ENCODE measurements at places on chromosomes 13 and 19.

DNA sequence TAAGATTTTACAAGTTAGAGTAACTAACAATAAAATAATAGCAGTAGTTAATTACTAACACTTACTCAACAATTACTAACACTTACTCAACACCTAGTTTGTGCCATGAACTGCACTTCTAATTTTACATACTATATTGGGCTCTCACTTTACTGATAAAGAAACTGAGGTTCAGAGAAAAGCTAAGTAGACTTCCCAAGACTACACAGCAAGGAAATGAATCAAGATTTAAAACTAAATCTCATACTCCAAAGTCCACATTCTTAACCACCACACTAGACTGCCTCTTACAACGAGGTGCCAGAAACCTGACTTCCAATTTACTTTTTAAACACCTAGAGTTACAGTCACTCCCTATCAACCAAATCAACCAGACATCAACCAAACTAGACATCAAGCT lies 25.1 kb downstream of the RBM26 start:
- no peak for DNase-seq

GRCh38 chr19:656751-657559 lies 6.1 kb downstream of the RNF126 start:
- no peak for DNase-seq

- DNase-seq: no peak
Observed at GRCh38 chr13:112441226-112441625, 65.1 kb downstream of the SPACA7 start.

DNA sequence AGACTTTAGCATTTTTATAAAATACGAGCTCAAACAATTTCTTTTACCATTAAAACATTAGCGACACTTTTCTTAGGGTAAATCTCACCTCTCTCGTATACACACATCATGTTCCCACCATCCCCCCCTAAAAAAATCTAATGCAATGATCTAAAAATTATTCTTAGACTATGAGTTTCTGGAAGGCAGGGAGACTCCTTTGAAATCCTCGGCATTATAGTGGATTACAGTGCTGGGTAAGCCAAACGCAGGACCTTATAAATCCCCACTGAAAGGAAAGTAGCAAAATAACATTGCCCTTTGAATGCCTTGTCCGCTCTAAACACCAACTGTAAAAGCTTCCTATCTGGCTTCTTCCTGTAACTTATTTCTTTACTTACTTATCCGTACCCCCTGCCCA lies 35.0 kb downstream of the NUFIP1 start:
- no peak for DNase-seq

GRCh38 chr13:76974618-76974975 lies 17.3 kb upstream of the CLN5 start:
- no peak for DNase-seq

GRCh38 chr19:17346109-17346671 lies 8.8 kb downstream of the GTPBP3 start:
- peak; percentile 84 for DNase-seq

GRCh38 chr13:34767778-34768177 lies 174.3 kb upstream of the NBEA start:
- no peak for DNase-seq

DNA sequence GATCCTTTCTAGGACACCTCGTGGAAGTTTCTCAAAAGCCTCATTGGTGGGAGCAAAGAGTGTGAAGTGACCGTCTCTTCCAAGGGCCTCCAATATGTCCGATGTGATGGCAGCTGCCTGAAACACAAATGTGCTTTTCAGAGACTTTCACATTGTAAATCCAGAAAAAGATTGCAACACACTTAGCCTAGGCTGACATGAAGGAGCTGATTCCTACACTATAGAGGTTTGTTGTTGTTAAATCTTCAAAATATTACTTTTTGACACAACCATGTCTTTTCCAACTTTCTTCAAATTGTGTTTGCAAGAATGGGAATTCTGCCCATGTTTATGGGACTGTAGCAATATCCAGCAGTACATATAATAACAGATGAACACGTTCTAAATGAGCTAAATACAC lies 12.4 kb downstream of the POSTN start:
- DNase-seq: no peak

GRCh38 chr13:92097337-92097903 lies 699.0 kb downstream of the GPC5 start:
- no peak for DNase-seq

GRCh38 chr19:19062454-19063182 lies 1.2 kb upstream of the SLC25A42 start:
- peak; percentile 10 for DNase-seq

GRCh38 chr13:48253849-48254248 lies 20.8 kb downstream of the ITM2B start:
- DNase-seq: no peak
